Stimulated activated CD8-positive, alpha-beta memory T cell treated with anti-CD3 and anti-CD28 coated beads, Interleukin-7, amount 100 ng/mL, for 1 hour (primary cell): ENCODE measurements at places on chromosomes 12 and 14.

DNA sequence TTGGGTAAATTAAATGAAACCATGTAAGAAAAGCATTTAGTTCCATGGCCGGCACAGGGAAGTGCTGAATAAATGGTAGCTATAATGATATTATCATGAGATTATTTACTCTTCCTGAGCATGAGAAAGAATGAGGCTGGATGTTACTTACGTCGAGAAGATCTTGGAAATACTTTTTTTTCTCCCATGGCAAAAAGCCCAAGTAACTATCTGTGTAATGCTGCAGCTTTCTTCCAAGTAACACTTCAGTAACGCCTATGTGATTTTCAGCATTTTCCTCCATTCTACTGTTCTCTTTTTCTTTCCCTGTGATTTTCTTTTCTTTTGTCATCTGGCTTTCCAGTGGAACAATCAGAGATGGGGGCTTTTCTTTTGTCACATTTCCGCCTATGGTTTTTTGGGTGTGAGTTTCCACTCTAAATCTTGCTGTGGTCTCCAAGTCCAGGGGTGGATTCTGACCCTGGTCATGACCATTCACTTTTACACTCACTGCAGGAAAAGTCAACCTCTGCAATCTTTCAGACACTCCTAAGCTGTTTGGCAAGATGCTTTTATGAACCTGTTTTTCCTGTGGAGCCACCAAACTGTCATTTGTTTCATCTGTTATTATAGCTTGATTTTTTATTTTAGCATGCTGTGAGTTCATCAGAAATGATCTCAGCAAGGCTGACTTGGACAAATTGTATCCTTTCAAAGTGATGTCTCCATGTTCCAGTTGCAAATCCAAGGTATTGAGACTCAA lies 25.0 kb upstream of the SYCP3 start:
- DNase-seq: no peak

DNA sequence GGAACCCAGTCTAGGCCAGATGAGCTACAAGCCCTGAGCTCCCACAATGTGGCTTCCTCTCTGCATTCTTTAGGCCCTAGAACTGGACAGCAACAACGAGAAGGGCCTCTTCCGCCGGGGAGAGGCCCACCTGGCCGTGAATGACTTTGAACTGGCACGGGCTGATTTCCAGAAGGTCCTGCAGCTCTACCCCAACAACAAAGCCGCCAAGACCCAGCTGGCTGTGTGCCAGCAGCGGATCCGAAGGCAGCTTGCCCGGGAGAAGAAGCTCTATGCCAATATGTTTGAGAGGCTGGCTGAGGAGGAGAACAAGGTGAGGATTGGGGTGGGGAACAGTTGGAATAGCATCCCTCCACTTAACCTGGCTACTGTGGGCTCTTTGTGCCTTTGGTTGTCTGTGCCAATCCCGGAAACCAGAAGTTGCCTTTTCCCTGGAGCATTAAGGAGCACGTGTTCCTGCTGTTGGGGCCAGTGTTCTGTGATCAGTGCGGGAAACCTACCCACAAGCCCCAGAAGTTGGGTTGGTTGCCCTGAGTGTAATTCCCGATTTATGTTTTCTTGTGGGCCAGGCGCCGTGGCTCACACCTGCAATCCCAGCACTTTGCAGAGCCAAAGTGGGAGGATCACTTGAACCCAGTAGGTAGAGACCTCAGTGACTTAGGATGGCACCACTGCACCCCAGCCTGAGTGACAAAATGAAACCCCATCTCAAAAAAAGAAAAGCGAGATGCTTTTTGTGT lies 6.4 kb downstream of the FKBP4 start:
- DNase-seq: no peak

DNA sequence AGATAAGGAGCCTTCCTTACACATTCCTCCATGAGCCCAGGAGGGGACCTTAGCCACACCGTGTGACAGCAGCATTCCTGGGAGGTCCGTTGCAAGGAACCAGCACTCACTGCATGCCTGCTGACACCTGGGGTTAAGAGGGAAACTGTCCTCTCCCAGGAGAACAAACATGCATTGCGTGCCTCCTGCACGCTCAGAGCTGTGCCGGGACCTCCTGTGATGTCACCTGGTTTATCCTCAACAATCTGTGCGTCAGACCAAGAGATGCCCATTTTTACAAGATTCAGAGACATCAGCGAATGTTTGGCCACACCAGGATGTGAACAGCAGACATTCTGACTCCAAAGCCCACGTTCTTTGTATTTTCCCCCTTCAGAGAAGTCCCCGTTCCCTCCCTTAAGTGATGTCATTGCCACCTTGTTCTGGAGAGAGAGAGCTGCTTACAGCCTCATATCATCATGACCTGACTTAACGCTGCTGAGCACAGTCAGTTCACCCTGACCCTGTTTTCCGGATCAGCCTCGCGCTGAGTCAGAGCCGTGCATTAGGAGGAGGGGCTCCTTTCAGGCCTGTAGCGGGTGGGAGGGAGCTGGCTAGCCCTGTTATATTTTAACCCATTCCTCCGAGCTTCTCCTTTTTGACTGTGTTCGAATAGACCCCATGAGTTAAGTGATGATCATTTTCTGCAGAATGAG lies 36.2 kb downstream of the TMEM120B start:
- DNase-seq: no peak

DNA sequence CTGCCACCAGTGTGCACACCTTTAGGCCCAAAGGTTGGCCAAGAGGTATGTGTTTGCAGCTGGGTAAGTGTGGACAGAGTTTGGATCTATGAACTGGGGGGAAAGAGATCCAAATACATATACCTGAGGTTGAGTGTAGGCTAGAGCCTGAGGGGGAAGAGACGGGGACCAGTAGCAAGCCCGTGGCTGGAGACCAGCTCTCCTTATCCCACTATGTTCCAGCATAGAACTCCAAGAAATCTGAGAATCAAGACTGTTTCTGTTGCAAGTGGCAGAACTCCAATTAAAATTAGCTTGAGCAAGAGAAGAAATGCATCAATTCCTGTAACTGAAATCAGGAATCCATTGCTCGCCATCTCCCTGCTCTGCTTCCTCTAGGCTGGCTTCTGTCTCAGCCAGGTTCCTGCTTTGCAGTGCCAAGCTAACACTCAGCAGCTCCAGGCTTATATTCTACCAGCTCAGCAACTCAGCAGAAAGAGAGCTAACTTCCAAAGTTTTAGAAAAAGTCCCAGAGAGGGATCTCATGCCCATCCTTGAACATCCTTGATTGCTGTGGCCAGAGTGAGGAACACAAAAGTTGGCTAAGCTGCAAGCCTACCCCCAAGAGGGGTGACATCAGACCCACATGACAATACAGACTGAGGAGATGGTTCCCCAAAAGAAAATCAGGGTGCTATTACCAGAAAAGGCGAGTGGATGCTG lies 1.5 kb upstream of the PCK2 start:
- DNase-seq: no peak

GRCh38 chr12:52318241-52318990 lies 2.8 kb downstream of the KRT83 start:
- DNase-seq: no peak

- no peak for DNase-seq
These were observed at the start of gene PLEKHG3 for GRCh38 chr14:64704143-64704742. Gene PLEKHG3, plus strand, starts transcription at chr14:64704424. Its CDS starts 23,208 bp downstream, at chr14:64727632.

DNA sequence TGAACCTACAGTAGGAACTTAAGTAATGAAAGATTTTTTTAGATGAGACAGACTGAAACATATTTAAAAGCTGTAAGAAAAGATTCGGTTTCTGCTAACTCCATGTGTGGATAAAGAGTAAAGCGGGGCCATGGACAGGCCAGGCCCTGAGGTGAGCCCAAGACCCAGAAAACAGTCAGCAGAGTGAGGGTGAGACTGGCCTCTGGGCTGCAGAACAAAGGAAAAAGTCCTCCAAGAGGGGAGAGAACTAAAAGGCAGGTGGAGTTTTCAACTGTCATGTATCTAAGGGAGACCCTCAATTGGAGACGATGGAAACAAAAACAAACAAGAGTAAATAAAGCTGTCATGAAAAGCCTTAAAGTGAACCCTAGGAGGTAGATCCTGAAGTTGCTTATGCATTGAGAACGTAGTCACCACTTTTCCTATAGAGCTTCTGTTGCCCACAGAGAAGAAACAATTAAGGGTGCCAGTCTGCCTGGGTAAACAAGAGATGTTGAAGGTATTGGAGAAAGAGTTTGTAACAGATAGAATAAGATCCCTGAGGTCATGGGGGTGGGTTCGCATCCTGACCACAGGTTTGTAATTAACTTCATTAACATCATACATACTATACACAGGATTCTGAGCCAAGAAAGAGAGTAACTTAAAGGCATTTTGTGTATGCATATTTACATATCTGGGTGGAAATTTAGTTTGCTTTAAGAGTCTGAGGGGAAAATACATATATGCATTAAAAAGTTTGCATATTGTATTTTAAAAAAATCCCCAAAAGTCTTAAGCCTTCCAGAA lies 268.7 kb upstream of the PDE3A start:
- DNase-seq: no peak

DNA sequence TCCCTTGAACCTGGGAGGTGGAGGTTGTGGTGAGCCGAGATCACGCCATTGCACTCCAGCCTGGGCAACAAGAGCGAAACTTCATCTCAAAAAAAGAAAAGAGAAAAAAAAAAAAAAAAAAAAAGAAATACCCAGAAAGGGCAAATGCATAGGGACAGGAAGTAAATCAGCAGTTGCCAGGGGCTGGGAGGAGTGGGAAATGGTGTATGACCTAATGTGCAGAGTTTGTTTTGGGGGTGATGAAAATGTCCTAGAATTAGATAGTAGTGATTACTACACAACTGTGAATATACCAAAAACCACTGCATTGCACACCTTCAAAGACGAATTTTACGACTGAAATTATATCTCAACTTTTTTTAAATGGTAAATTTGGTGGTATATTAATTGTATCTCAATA lies 20.4 kb downstream of the DUSP16 start:
- no peak for DNase-seq

- no peak for DNase-seq
These were observed 606.9 kb downstream of the FSCB start for GRCh38 chr14:43900173-43900655.

- DNase-seq: no peak
These were observed 428.3 kb upstream of the NOVA1 start for GRCh38 chr14:27026097-27026496.

DNA sequence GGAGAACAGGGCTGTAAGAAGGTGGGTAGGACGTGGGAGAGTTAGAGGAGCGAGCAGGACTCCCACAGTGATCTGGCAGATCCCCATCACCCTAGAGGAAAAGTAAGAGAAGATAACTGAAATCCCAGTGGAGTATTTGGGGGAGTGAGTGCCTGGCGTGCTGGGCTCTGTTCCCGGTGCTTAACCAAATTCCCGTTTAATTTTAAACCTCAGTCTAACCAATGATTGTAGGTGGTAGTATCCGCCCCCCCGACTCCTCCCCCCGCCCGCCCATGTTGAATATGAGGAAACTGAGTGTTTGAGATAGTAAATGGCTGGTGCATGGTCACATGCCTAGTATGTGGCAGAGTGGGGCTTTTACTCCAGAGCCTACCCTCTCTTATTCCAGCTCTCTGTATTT lies 1.2 kb downstream of the TARBP2 start:
- DNase-seq: no peak

DNA sequence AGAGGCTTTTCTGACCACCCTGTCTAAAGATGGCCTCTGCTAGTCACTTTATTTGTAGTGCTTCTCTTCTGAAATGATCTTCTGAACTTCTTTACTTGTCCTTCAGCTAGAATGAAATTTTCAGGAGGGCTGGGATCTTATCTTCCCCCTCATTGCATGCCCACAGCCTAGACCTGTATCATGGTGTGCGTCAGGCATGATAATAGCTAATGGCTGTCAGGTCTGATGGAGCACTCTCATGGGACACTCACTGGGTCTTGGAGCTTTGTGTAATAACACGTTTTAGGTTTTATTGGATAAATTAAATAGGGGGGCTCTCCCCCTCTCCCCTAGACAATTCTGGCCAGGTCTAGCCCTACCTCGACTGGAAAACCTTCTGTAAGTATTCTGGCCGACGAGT lies 97.1 kb upstream of the NRXN3 start:
- DNase-seq: no peak
